Fibroblast of the aortic adventitia (primary cell): ENCODE measurements at places on chromosomes 11 and 22. TPM values are rescaled to one million over a fixed set of nuclear protein-coding genes. Genes with fewer than 3 reads are reported as not detected.

GRCh38 chr11:111047374-111047773 lies 198.2 kb upstream of the POU2AF2 start:
- DNase-seq = no peak

DNA sequence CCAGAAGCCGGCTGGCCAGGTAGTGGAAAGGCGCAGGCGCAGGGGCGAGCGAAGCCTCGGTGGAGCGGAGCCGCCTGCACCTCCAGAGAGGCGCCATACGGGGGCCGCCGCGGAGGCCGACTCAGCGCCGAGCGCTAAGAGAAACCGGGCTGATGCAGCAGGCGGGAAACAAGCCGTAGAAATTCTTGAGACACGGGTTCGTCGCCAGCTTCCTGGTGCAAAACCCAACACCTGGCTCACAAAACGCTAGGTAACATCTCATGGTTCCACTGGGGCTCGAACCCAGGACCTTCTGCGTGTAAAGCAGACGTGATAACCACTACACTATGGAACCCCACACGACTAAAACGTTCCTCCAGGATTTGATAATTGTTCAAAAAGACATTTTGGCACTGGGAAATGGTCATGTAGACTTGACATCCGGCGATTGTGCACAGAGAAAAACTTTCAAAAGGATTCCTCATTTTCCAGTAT lies 39.1 kb downstream of the OR4D9 start:
- DNase-seq = peak; percentile 95

Gene CRKL
- total RNA-seq = 35.0 and 44.7 TPM in 2 replicates

GRCh38 chr11:12007230-12007593 lies 1.2 kb downstream of the DKK3 start:
- DNase-seq = no peak

DNA sequence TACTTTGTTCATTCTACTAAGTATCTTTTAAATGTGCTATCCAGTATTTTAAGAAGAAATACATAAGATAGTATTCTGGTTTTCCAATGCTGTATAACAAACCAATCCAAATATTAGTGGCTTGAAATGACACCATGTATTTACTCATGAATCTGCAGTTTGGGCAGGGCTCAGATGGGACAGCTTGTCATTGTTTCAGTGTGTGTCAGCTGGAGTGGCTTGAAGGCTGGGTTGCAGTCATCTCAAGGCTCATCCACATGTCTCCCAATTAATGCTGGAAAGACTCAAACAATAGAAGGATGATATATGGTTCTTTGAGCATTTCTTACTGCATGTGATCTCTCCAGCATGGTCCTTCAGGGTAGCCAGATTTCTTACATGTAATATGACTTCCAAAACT lies 146.2 kb downstream of the ARHGAP42 start:
- no peak for DNase-seq

DNA sequence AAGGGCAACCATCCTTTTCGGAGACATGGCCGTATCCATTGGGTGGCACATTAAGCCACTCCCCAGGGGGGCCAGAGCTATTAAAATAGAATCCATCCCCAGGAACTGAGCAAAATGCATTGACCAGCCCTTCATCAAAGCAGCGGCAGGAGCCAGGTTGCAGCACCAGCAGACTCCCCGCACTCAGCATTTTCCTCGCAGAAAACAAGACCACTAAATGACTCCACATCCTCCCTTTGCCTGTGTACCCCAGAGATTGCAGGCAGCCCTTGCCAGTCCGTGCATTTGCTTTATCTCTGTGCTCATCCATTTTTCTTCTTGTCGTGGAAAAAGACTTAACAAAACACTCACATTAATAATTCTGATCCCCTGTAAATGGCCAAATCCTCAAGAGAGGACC lies 144.4 kb upstream of the LARGE1 start:
- no peak for DNase-seq

Gene KDM4D
- 0.08 and 1.1 TPM in 2 replicates for total RNA-seq

GRCh38 chr11:110409174-110409573 lies 20.6 kb upstream of the FDX1 start:
- DNase-seq = peak; percentile 49

DNA sequence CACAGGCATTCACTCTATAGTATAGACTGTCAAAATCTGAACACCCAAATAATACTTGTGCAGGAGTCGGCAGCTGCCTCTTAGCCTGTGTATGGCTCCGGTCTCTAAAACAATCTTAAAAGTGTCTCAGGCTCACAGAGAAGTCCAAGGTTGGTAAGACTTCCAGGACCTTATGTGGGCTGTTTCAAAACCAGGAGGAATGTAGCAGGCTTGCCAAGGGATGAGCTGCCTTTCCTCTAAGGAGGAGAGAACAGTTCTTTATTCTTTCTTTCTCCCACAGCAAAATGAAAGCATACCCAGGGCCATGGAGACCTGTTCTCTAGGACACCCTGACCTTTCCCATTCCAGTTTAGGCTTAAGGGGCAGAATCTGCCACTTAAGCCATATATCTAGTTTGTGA lies 176.5 kb downstream of the TRPC6 start:
- no peak for DNase-seq

DNA sequence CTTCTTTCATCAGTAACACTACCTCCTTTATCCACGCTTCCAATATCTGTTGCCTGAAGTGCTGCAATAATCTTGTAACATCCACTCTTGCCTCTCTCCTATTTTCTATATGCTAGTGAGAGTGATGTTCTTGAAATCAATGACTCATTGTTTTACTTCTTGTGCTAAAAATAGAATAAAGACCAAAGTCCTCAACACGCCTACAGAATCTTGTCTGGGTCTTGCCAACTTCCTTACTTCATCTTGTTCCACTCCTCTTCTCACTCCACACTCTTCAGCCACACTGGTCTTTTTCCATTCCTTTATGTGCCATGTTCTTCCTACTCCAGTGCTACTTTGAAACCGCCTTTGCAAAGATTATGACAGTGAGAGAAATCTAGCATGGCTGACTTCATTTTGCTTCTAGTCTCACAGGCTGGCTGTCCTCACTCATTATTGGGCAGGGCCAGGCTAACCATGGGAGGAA lies 136.4 kb downstream of the CCDC81 start:
- peak; percentile 75 for DNase-seq

GRCh38 chr22:41697126-41697775 lies 2.1 kb upstream of the MEI1 start:
- peak; percentile 89 for DNase-seq

- DNase-seq = no peak
These were observed 33.5 kb upstream of the CRTAM start for GRCh38 chr11:122804796-122805195.

Gene LMNTD2
- total RNA-seq = 0.36 TPM in 1 of 2 replicates, not detected in the other

GRCh38 chr11:14342906-14343305 lies 16.1 kb downstream of the RRAS2 start:
- peak; percentile 50 for DNase-seq

- DNase-seq = peak; percentile 39
These were observed 58.8 kb upstream of the ZBED5 start for GRCh38 chr11:10916665-10917064.

- peak; percentile 98 for DNase-seq
These were observed 263.4 kb upstream of the DDI1 start for GRCh38 chr11:103773059-103773458.

- peak; percentile 76 for DNase-seq
These were observed 9.0 kb downstream of the NEAT1 start for GRCh38 chr11:65431451-65432099.

DNA sequence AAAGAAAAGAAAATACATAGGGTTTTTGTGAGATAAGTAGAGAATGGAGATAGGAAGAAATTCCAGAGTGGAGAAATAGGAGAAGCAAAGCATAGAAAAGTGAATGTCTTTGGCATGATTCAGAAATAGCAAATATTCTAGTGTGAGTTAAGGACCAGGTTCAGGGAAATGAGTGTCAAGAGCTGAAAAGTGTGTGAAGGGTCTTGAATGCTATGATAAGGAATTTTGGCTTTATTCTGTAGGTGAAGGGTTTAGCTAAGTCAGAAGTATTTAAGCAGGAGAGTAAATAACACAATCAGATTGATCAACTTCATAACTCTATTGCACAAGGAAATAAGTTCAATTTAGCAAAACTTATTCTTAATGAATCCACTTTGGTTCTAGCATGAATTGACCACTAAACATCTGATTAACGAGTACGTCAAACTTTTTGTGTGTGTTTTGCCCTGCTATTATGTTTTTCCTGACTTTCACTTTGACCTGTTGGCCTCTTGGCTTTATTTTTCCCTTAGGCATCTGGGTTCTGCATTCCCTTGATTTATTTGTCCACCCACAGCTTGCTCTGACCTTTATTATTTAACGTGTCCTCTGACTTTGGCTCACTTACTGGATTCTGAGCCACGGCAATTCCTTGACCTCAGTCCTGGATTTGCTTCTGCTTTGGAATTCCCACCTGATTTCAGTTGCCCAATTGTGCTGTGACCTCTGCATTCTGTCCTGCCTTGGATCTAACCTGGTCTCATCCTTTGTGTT lies 11.9 kb upstream of the TMEM218 start:
- DNase-seq = no peak

DNA sequence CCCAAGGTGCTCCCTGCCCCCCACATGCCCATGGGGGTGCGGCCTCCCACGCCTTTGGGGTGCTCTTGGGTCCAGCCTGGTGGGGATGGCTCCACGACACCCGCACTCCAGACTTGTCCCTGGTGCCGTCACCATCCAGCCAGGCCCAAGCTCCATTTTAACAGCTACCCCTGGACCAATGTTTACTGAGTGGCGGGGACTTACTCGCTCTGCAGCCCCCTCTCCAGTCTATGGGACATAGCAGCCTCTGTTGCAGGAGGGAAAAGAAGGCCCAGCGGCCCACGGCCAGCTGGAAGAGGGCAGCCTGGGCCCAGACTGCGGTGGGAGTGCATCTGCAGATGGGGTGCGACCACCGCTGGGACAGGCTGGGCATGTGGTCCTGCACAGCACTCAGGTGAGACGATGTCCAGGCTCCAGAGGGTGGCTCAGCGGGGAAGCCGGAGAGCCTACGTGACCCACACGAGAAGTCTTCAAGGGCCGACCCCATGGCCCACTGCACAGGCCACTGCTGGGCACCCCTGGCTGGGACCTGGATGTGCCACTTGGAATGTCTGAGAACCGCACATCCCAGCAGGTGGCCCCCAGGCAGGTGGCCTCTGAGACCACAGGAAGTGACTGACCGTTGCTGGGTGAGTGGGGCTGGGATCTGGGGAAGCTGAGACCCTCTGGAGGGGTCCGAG lies 18.1 kb downstream of the IL17REL start:
- DNase-seq = no peak

GRCh38 chr11:78265326-78265725 lies 76.6 kb downstream of the USP35 start:
- DNase-seq = no peak

Gene ASCL3
- not detected in 2 replicates for total RNA-seq

GRCh38 chr11:131690362-131690761 lies 319.9 kb downstream of the NTM start:
- no peak for DNase-seq

GRCh38 chr22:31272522-31273446 lies 19.5 kb downstream of the PIK3IP1 start:
- peak; percentile 76 for DNase-seq

Gene RBMXL2
- not detected in 2 replicates for total RNA-seq

- peak; percentile 91 for DNase-seq
These were observed 64.8 kb downstream of the STIM1 start for GRCh38 chr11:3920148-3920852.

- DNase-seq = no peak
These were observed 190.6 kb downstream of the IGLL1 start for GRCh38 chr22:23389271-23390071.

Gene SPTBN2
- total RNA-seq = 0.27 and 4.9 TPM in 2 replicates

GRCh38 chr22:29799217-29799680 lies 32.1 kb downstream of the UQCR10 start:
- peak; percentile 96 for DNase-seq

- DNase-seq = no peak
These were observed 68.1 kb upstream of the LMO2 start for GRCh38 chr11:33959855-33960400.

Gene CCDC15
- total RNA-seq = 3.6 and 9.8 TPM in 2 replicates

GRCh38 chr11:1267441-1268100 lies 41.9 kb downstream of the TOLLIP start:
- no peak for DNase-seq

DNA sequence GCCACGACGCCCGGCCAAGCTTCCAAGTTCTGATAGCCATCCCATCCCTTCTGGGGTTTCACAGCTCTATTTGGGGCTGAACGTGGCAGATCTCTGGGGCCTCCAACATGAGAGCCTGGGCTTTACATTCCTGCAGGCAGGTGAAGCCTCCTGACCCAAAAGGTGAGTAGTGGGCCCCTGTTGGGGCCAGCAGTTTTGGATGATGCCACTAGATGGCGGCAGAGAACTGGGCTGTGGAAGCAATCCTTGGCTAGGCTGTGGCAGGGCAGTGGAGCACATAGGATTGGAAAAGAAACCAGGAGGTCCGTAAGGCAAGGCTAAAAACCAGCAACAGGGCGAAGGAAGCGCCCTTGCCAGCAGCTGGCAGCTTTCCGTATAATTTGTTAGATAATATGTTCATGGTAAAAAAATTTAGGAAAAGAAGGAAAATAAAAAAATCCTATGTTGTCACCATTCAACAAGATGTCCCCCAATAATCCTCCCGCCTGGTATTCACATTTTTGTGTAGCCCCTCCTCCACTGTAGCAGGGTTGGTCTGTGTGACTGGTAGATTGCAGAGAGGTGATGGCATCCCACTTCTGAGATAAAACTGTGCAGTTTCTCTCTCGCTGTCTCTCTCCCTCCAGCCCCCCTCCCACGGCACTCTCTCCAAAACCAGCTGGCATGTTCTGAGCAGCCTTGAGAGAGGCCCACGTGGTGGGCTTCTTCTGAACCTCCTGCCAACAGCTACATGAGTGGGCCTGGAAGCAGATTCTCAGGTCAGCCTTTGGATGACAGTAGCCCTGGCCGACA lies 43.6 kb upstream of the OR4B1 start:
- peak; percentile 77 for DNase-seq

Gene SCGB2A2
- total RNA-seq = not detected in 2 replicates

Gene SCT
- total RNA-seq = not detected in 2 replicates

Gene CABP4
- total RNA-seq = not detected in 2 replicates

GRCh38 chr11:34203377-34203871 lies 98.0 kb downstream of the NAT10 start:
- DNase-seq = no peak

- no peak for DNase-seq
These were observed 366.0 kb upstream of the NARS2 start for GRCh38 chr11:78940500-78941225.

Gene IGF2
- total RNA-seq = 3.3 and 4.2 TPM in 2 replicates

GRCh38 chr11:8809241-8809938 lies 101.6 kb upstream of the AKIP1 start:
- peak; percentile 34 for DNase-seq

GRCh38 chr11:69122630-69123431 lies 32.9 kb upstream of the SMIM38 start:
- DNase-seq = peak; percentile 69

DNA sequence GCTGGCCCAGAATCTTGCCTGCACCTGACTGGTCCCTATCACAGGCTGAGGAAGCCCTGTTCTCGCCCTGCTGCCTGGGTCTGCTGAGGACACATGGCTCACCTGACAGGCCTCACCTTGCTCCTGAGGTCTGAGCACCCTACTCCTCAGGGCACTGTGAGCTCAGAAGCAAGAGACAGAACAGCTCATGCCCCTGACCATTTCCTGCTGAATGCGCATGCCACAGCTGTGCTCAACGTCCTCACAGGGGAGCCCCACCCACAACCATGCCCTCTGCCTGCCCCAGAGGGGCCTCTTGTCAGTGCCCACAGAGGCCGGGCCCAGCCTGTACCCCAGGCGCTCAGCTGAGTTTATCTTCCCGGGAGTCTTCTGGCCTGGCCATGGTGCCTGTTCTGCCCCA lies 2.8 kb upstream of the TSPO start:
- DNase-seq = no peak
